ENCODE measurements at places on chromosomes 3 and 15.

DNA sequence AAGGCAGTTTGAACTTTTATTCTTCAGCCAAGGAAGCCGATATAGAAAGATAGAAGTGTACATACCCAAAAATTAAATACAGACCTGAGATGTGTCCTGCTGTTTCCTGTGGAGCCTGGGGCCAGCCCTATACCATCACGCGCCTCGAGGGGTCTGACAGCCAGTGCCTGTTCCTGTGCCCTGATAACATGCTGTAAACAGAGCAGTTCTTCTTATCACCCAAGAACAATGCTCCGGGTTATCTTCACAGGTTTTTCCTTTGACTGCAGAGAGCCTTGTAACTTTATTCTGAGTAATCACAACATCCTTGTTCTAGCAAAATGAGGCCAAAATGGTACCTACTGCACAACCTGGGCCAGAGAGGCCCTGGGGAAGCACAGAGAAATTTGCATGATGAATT, 289.7 kb upstream of the CHRM5 start:
- no peak for DNase-seq

DNA sequence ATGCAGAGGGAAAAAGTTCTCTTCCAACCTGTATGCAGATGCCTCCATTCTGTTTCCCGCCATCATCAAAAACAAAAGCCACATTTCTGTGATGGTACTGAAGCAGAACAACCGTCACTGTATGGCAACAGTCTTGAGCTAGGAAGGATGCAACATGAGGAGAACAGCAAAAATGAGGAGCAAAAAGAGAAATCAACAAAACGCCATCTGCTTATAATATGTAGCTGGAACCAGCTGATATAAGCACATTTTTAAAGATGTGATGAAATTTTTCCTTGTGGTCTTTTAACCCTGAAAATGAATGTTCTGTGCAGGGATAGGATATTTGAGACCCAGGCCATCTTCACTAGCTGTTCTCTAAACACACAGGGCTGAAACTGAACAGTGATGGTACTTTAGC, 287.0 kb downstream of the ZIC4 start:
- DNase-seq: no peak

DNA sequence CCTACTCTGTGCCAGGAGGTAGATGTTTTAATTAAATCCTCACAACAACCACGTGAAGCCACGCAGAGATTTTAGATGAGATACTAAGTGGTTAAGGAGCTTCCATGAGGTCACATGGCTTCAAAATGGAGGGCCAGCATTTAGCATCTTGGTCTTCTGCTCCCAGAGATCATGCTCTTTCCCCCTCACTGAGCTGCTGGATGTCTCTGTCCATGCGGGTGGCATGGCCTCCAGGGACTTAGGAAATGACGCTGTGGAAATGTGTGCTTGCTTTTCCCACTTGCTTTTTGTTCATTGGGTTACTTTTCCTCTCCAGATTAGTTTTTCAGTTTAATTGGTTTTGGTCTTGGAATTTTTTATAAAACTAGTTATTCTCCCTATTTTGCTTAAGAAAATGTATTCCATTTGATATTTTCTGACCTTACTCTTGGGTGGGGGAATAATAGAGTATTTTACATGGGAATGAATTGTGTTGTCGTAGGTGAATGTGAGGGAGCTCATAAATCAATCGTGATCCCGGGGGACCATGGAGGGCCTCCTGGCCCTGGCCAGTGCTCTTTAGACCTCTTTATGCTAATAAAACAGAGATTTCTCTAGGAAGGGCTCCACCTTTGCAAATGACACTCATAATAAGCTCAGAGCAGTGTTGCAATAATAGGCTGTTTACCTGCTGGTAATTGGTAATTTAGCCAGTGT, 376.0 kb upstream of the ONECUT1 start:
- DNase-seq: no peak

DNA sequence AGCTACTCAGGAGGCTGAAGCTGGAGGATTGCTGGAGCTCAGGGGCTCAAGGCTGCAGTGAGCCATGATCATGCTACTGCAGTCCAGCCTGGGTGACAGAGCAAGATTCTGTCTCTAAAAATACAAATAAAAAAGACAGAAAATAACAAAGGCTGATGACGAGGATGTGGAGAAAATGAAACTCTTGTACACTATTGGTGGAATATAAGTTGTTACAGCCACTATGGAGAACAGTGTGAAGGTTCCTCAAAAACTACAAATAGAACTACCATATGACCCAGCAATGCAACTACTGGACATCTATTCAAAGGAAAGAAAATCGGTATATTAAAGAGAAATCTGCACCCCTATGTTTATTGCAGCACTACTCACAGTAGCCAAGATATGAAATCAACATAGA, 526.7 kb upstream of the NAALADL2 start:
- no peak for DNase-seq

DNA sequence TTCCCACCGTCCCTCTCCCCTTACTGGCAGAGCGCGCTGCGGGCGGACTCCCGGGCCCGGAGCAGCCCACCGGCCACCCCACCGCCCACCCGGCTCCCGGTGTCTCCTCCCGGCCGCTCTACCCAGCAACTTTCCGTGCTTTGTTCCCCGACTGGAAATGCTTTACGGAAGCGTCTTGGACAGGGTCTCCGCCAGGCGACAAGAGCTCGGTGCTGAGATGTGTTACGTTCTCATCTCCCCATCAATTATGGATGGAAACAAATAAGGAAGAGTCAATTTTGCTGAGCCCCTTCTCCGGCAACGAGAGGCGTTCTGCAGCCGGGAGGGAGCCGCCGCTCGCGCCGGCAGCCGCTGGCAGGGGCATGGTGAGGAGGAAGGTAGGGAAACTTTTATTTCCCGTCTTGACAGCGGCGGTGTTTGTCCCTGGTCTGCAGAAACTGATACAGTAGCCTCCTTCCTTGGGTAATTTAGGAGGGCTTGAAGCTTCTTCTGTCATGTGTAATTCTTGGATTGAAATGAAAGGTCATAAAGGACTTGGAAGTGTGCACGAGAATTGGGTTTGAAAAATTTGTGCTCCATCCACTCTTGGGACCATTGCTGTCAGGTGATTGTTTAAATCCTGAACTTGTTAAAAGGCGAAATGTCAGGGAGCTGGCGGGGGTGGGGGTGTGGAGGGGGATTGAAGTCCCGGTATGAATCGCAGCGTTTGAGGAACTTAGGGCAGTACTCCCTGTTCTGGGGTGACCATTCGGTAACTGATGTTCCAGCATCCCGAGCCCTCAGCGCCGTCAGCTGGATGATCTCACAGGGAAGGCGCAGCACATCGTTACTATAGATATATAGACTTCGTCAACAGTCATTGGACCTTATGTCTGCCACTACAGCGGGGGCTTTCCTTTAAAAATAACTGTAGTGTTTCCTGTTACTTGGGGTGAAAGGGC, 1.5 kb downstream of the SEMA6D start:
- DNase-seq: peak; percentile 51

DNA sequence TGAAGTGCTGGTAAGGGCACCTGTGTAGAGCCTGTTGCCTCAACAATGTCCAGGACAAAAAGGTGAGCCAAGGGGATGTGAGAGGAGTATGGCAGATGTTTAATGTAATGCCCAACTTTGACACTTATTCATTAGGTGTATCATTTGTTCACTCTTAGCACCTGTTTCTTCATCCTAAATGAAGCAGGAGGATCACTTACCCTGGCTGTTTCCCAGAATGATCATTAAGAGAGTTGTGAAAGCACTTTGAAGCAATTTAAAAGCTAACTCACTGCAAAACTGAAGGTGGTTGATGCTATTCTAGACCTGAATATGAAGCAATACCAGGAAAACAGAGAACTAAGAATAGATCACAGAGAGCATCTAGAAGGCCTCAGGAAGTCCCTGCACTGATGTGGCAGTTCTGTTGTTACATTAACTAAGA, 3.4 kb upstream of the HHLA2 start:
- no peak for DNase-seq

GRCh38 chr15:78060232-78060631, 17.3 kb downstream of the TBC1D2B start:
- no peak for DNase-seq

- peak; percentile 15 for DNase-seq
These were observed 1.6 kb upstream of the UBA3 start for GRCh38 chr3:69081583-69082262.

GRCh38 chr15:77768521-77769078, 135.9 kb upstream of the LINGO1 start:
- DNase-seq: no peak

DNA sequence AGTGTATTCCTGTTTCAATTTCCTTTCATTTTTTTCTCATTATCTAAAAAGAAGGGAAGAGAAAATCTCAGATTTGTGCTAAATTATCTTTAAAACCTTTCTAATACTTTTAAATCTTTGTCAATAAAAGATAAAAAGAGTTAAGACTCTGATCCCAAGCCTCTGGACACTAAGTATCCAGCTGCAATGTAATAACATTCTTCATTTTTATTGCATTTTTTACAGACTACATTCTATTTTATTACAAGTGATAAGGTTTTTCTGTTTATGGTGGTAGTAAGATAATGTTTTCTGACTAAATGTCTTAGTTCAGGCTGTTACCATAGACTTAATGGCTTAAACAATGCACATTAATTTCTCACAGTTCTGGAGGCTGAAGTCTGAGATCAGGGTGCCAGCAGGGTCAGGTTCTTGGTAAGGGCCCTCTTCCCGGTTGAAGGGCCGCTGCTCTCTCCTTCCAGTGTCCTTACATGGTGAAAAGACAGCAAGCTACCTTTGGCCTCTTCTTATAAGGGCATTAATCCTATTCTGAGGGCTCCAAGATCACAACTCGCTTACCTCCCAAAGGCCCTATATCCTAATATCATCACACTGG, 19.7 kb downstream of the KCNAB1 start:
- no peak for DNase-seq

- DNase-seq: no peak
These were observed 4.9 kb upstream of the ITIH3 start for GRCh38 chr3:52789746-52790040.

GRCh38 chr3:129429602-129430001, 1.2 kb upstream of the EFCAB12 start:
- no peak for DNase-seq

DNA sequence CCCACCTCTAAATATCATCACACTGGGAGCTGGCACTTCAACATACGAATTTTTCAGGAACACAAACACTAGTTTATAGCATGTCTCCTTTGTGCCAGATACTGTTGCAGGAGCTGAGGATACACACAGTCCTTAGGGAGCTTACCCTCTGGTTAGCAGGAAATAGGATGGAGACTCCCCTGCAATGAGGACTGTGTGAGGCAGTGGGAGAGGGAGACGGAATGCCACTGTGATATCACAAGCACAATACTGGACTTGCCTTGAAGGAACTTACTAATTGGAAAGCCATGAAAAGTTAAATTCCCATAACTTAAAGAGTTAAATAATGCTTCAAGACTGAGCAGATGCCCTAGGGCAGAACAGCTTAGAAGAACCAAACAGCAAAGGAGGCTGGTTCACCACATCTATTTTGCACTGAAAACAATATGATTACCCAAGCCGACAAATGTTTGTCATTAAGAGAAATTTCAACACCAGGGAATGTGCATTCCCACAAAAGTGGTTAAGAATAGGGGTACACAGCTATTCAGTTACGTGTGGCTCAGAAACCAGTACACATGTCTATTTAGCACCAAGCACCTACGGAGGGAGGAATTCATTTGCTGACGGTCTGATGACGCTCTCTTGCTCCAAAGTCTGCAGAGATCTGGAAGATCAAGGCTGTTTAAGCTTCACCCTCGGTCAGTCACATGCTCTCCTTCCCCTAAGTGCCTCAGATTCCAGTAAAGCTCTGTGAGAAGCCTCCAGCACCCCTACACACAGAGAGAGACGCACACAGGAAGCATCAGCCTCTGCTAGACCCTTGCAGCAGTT, 5.2 kb downstream of the TBC1D2B start:
- DNase-seq: no peak

GRCh38 chr3:13954741-13955483, 75.0 kb upstream of the WNT7A start:
- DNase-seq: no peak

- no peak for DNase-seq
These were observed 35.6 kb upstream of the SEC13 start for GRCh38 chr3:10356461-10356981.

GRCh38 chr15:92979011-92979701, 79.0 kb downstream of the CHD2 start:
- DNase-seq: no peak

- DNase-seq: no peak
These were observed 112.9 kb downstream of the ULK4 start for GRCh38 chr3:41848753-41849574.

GRCh38 chr15:52100807-52101442, 11.7 kb downstream of the BCL2L10 start:
- no peak for DNase-seq

DNA sequence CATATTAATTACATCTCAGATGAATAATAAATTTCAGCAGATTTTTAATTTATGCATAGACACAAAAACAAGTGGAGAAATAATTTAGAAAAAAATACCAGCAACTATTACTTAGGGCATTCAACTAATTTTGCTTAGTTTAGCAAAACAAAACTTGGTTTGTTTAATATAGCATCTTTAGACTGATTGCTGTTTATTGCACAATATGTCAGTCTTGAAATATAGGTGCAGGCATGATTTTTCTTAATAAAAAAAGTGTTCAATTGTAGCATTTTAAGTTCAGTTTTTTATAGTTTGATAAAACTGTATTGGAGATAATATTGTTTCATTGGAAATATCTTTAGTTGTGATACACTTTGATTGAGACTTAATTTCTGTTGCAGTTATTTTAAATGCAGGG, 161.2 kb upstream of the KCNH8 start:
- DNase-seq: no peak

- no peak for DNase-seq
These were observed 17.5 kb downstream of the ANKRD63 start for GRCh38 chr15:40265355-40265754.

DNA sequence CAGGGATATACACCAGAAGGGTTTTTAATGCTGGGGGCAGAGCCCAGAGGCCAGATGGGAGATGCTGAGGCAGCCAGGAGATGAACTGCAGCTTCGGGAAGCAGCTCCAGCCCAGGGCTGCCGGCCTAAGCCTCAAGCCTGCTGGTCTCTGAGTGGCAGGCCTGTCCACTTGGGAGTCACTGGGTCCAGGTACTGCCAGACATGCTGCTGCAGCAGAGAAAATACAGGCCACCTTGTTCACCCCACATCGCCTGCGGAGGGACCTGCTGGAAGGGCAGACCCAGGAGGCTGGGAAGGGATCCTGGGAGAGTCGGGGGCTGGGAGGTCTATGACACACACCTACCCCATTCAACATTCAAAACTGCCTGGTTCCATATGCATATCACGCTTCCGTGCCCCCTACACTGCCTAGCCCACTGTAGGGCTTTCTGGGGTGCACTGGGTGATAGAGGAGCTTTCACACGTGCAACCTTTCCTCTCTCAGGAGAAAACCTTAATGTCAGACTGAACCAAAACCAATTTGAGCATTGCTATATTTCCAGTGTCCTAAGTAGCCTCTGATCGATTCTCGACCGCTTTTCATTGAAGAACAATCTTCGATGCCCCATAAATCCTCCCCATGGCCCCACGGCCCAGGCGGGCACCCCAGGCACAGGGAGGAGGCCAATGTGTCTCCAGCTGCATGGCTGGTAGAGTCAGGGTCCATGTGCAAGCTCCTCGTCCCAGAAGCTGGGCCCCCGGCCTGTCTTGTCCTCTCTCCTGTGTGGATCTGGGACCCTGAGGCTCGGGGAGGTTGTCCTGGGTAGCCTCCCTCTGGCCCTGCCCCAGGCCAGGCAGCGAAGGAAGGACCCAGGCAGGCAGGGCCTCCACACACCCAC, 147.4 kb downstream of the ATP10A start:
- no peak for DNase-seq

GRCh38 chr15:25674913-25675312, 188.2 kb downstream of the ATP10A start:
- DNase-seq: no peak

GRCh38 chr3:55742022-55742831, 255.1 kb upstream of the WNT5A start:
- no peak for DNase-seq

All from retina (tissue), 1 donor.